PC-9 (cell line): ENCODE measurements at places on chromosomes 6 and 20.

DNA sequence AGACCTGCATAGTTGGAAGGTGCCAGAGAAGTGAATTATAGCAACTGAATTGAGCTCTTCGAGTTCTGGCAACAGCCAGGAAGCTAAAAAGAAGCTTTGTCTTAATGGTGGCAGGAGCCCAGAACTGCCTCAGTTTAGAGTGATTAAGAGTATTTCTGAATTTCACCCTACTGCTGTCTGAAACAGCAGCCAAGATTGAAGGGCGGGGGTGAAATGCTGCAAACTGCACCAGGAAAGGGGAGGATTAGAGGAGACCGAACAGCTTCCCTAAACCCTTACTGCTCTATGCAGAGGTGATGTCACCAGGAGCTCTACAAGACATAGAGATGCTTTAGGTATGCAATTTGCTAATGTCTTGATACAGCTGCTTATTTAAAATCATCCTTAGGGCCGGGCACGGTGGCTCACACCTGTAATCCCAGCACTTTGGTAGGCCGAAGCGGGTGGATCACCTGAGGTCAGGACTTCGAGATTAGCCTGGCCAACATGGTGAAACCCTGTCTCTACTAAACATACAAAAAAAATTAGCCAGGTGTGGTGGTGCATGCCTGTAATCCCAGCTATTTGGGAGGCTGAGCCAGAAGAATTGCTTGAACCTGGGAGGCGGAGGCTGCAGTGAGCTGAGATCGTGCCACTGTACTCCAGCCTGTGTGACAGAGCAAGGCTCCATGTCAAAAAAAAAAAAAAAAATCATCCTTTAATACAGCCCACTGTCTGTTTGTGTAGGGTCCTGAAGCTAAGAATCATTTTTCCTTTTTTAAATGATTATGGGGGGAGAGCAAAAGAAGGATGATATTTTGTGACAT, 91.7 kb upstream of the IYD start:
- no peaks in the 10 kb centered on the region for H3K27me3 ChIP-seq
- no peaks in the 10 kb centered on the region for H3K4me1 ChIP-seq
- no peaks in the 10 kb centered on the region for H3K36me3 ChIP-seq

GRCh38 chr6:28980137-28980851, 24.8 kb downstream of the ZNF311 start:
- no peaks in the 10 kb centered on the region for H3K27me3 ChIP-seq
- H3K27ac ChIP-seq: peak overlapping the region; percentile 81

DNA sequence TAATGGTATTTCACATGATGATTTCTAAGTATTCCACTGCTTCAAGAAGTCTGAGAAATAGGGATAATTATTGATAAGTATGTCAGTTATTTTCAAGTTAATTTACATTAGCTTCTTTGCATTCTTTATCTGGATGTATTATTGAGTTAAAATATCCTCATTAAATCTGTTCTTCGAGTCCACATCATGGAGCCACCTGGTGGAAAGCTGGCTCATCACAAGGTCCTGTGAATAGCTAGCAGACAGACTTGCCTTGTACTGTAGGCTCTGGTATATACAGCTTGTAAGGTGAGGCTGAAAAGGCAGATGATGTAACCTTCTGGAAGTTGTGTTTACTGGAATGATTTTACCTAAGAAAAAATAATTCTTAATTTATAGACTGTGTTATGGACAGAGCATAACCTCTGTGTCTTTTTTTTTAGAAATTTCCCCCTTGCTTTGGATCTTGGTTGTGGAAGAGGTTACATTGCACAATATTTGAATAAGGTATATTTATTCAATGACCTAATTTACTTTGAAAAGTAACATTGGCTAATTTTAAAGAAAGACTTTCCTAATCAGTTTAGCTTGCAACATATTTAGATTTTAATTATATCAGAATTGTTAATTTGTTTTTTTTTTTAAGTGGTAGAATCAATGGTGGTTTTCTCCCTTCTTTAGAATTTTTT, 3.5 kb downstream of the NDUFAF5 start:
- peaks cover 15% of the 10 kb centered on the region; the same call in 1 of the 2 replicates for H3K36me3 ChIP-seq
- H3K4me1 ChIP-seq: peaks cover 21% of the 10 kb centered on the region
- peak; percentile 53 for DNase-seq
- H3K27ac ChIP-seq: no peak overlapping the region
- no peaks in the 10 kb centered on the region for H3K27me3 ChIP-seq

DNA sequence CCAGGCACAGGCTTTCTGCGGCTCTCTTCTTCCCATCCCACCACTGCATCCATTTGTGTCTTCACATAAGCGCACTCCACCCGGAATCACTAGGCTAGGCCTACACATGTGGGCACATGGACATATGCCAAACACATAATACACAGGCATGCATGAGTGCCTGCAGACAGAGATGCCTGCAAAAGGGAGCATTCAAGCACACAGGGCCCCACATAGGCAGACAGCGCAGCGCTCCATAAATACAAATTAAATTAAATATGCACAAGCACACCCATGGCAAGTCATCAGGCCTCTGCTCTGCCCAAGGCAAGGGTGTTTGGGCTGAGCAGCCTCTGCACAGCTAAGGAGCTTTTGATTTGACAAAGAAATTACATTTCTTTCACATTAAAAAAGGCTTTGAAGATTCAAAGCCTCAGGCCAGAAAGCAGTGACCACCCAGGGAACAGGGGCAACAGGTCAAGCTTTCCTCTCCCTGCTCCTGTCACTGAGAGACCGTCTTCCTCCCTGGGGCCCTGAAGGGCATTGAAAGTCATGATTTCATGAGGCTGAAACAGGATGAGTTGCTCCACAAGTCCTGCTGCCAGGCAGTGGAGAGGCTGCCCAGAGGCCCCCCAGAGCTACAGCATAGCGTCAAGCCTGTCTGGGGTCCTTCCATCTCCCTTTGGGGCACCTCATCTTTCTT, 134.2 kb upstream of the LRFN2 start:
- H3K36me3 ChIP-seq: no peaks in the 10 kb centered on the region
- DNase-seq: no peak
- H3K4me3 ChIP-seq: no peak overlapping the region
- H3K27ac ChIP-seq: no peak overlapping the region
- H3K4me1 ChIP-seq: no peaks in the 10 kb centered on the region
- H3K27me3 ChIP-seq: peaks cover 46% of the 10 kb centered on the region

DNA sequence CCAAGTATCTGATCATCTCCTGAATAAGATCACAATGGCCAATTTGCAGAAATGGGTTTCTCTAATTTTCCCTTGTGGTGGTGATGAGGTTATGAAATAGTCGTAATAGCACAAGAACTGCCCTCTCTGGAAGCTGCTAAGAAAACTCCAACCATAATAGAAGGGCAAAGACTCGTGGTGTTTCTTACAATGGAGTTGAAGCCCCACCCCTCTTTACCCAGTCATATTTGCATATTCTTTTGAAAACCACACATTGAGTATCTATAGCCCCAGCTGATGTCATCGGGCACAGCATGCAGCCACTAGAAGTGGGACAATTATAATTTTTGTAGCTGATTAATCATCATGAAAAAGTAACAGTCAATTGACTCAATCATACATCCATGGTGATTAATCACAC, 452.1 kb upstream of the POU3F2 start:
- H3K27me3 ChIP-seq: no peaks in the 10 kb centered on the region
- H3K4me3 ChIP-seq: no peak overlapping the region
- no peaks in the 10 kb centered on the region for H3K36me3 ChIP-seq
- no peak for DNase-seq
- H3K4me1 ChIP-seq: no peaks in the 10 kb centered on the region

GRCh38 chr20:62246872-62247652, 8.7 kb downstream of the OSBPL2 start:
- DNase-seq: no peak
- peaks cover 9% of the 10 kb centered on the region for H3K36me3 ChIP-seq
- H3K4me1 ChIP-seq: no peaks in the 10 kb centered on the region
- no peaks in the 10 kb centered on the region for H3K27me3 ChIP-seq
- no peak overlapping the region for H3K27ac ChIP-seq
- no peak overlapping the region for H3K4me3 ChIP-seq

DNA sequence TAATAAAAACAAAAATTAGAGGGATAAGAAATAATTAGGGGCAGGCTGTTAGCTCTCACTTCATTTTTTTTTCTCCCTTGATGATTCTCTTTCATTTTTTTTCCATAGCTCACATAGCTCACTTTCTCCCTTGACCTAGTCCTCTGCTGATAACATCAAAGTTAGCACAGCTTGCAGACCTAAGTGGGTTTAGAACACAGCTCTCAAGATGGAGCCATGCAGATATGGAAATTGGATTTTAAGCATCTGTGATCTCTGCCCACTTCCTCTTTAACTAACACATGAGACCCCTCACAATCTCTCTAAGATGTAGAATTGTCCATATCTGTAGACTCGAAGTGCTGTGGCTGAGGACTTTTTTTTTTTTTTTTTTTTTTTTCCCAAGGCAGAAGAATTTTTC, 257.1 kb downstream of the SOX4 start:
- H3K4me3 ChIP-seq: no peak overlapping the region
- no peaks in the 10 kb centered on the region for H3K36me3 ChIP-seq
- no peak overlapping the region for H3K27ac ChIP-seq
- no peak for DNase-seq
- H3K27me3 ChIP-seq: no peaks in the 10 kb centered on the region
- H3K4me1 ChIP-seq: peaks cover 17% of the 10 kb centered on the region

- H3K36me3 ChIP-seq: no peaks in the 10 kb centered on the region
- no peak overlapping the region for H3K4me3 ChIP-seq
- DNase-seq: no peak
Measured at GRCh38 chr6:157721426-157721825, 101.6 kb upstream of the SNX9 start.

GRCh38 chr6:147621961-147622360, 113.5 kb downstream of the SAMD5 start:
- H3K4me1 ChIP-seq: no peaks in the 10 kb centered on the region
- H3K27ac ChIP-seq: no peak overlapping the region
- no peaks in the 10 kb centered on the region for H3K36me3 ChIP-seq
- no peak for DNase-seq
- H3K4me3 ChIP-seq: no peak overlapping the region
- no peaks in the 10 kb centered on the region for H3K27me3 ChIP-seq

DNA sequence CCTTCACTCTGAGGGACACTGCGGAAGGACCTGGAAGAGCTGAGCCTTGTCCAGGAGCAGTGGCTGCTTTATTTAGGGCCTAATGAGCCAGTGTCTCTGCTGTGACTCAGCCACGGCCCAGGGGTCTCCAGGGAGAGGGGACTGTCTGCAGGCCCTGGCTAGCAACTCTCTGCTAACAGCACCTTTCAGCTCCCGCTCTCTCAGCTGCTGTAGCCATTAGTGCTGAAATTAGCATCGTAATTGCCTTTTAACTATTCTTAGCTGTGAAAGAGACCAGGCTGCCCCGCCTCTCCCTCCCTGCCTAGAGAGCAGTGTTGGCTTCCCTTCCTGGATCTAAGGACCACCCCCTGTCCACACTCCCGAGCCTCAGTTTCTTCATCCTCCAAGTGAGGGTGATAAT, 53.1 kb upstream of the SLC32A1 start:
- no peak for DNase-seq
- peaks cover 94% of the 10 kb centered on the region for H3K27me3 ChIP-seq
- H3K4me1 ChIP-seq: no peaks in the 10 kb centered on the region
- no peak overlapping the region for H3K4me3 ChIP-seq
- no peaks in the 10 kb centered on the region for H3K36me3 ChIP-seq
